ENCODE measurements at places on chromosomes 4 and X. TPM values are rescaled to one million over a fixed set of nuclear protein-coding genes. Genes with fewer than 3 reads are reported as not detected.

Gene ANKRD50
- 0.57 TPM for total RNA-seq

Gene TEX13B
- total RNA-seq: not detected

Gene SLC10A4
- not detected for total RNA-seq

Gene PNCK
- total RNA-seq: 0.30 TPM

Data from activated naive CD4-positive, alpha-beta T cell treated with anti-CD3 and anti-CD28 coated beads for 36 hours (primary cell).